ENCODE measurements at places on chromosomes 2 and 18.

- DNase-seq: no peak
Measured at GRCh38 chr2:235382601-235383000, 111.2 kb upstream of the AGAP1 start.

GRCh38 chr18:66993492-66993891 lies 389.6 kb upstream of the CDH19 start:
- no peak for DNase-seq

DNA sequence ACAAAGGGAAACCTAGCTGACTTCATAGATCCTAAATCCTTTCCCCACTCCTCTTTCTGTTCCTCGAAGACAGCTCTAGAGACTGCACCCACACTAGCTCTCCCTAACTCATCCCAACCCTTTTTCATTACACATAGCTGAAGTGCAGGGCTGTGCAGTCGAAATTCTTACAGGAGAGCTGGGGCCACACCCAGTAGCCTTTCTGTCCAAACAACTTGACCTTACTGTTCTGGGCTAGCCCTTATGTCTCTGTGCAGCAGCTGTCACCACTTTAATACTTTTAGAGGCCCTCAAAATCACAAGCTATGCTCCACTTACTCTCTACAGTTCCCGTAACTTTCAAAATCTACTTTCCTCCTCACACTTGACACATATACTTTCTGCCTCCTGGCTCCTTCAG lies 666.1 kb upstream of the PKDCC start:
- DNase-seq: no peak

DNA sequence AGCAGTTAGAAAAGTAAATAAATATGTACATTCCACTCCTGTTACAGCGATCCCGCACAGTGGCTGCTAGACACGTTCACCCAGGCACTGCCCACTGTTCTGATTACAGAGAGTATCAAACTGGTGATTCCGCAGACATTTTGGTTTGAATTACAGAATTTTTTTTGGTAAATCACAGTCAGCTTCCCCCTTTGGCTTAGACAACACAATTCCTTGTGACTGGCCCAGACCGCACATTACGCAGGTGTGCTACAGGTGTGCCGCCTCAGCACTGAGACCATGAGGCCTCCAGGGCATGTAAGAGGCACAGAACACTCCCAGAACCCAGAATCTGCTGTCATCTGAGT lies 112.3 kb downstream of the PXDN start:
- DNase-seq: peak; percentile 52

DNA sequence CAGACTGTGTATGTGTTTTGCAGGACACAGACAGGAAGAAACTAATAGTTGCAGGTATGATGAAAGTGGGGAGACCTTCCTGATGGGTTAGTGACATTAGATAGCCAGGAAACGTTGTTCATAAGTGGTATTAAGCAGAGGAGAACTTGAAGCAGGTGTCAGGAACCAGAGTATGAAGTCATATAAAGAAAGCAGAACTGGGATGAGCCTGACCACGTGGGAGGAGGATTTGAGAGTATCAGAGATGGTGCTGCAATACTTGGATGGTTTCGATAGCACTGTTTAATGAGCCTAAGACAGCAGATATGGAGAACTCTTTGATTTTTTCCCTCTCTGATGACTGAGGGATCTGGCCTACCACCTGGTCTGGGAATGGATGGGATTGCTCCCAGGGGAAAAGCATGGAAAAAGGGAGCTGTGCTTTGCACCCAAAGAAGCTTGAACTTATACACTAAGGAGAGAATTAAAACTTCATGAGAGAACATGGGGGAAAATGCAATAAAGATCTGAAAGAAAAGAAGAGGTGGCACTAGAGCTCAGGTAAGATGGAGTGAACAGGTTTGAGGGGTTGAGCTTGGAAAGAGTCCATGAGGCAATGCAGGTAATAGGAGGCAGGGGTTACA lies 226.0 kb upstream of the LRRTM1 start:
- no peak for DNase-seq

- no peak for DNase-seq
Measured at GRCh38 chr18:75773618-75774017, 346.1 kb upstream of the SMIM21 start.

DNA sequence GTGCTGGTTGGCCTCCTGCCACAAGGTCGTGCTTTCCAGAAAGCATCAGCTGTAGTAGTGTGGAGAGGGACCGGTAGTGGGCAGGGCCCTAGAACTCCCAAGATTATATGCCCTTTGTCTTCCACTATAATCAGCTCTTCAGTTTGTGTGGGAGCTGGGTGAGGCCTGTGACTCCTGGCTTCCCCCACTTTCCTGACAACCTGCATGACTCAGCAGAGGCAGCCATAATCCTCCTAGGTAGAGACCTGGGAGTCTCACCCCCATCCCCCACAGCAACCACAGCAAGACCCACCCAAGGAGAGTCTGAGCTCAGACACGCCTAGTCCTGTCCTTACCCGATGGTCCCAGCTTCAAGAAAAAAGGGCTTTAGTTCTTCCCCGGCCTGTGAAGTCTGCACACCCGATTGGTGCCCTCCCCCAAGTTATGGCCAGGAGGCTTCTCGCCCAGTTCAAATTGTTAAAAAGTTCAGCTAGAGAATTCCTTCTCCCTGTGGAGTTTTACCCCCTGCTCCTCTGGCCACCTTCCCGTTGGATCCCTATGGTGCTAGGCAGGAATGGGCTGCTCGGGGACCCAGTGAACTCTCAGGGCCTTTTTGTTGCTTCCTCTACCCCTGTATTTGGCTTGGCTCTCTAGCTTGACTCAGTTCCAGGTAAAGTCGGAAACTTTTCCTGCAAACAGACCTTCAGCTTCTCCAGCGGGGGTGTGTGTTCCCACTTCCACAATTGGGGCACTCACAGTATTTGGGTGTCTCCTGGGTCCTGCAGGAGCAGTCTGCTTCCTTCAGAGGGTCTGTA lies 57.8 kb upstream of the FAM237A start:
- DNase-seq: no peak

- DNase-seq: no peak
Measured at GRCh38 chr2:98576666-98577312, 31.5 kb downstream of the COA5 start.

DNA sequence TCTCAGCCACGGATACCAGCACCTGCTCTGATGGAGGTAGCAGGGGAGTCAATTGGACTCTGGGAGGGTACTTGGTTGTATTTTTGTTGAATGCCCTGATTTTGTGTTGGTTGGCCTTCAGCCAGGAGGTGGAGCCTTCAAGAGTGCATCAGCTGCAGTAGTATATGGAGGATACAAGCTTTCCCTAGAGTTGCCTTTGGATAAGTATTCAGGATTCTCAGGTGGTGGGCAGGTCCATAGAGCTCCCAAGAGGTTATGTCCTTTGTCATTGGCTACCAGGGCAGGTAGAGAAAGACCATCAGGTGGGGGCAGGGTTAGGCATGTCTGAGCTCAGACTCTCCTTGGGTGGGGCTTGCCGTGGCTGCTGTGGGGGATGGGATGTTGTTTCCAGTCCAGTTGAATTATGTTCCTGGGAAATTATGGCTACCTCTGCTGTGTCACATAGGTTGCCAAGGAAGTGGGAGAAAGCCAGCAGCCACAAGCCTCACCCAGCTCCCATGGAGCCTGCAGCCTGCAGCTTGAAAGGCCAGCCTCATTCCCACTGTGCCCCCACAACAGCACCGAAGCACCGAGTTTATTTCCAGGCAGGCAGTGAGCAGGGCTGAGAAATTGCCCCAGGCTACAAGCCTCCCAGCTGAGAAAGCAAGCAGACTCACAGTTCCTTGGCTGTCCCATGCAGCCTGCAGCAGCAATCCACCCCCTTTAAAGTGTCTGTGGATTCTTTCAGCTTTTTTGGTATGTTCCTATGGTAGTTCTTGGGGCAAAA lies 38.6 kb upstream of the CHST9 start:
- DNase-seq: no peak

DNA sequence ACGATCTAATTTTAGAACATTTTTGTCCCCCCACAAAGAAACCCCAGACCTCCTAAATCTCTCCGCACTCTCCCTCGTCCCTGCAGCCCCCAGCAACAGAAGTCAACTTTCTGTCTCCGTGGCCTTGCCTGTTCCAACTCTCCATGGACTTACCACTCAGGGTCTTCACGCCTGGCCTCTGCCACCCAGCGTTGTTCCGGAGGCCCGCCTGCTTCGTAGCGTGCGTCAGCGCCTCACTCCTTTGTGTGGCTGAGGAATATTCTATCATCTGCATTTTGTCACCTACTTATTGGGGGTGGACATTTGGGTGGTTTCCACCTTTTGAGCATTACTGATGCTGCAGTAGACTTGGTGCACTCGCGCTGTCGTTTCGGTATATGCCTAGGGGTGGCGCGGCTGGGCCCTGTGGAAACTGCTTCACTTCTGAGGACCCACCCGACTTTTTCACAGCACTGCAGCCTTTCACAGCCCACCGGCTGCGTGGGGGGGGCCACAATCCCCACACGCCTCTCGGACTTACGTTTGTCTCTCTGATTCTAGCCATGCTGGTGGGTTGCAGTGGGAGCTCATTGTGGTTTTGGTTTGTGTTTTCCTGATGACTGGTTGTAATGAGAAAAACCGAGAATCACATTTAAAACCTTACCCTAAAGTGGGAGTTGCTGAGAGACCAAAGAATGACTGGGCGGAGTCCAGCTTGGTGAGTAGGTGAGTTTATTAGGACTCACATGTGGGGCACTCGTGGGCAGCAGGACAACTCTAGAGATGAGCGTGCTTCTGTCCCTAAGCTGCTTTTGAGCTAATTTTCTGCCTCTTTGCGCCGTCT lies 1.4 kb upstream of the HSBP1L1 start:
- DNase-seq: no peak

GRCh38 chr2:45329045-45329677 lies 281.9 kb downstream of the SRBD1 start:
- DNase-seq: no peak

DNA sequence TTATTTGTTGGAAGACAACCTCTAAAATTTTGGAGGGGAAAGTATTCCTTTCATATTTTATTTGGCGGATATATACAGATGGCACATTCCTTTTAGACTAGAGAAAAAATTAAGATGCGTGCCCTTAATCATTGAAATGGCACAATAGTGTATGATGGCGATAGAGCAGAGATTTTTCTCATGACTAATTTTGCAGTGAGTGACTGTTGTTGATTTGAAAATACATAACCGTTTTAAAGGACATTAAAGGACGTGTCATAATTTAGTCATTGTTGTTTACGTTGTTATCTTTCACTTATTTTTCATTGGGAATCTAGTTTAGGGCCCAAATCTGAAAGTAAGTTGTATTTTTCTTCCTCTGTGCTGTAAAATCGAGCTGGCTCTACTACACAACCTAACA lies 61.7 kb downstream of the CERS6 start:
- no peak for DNase-seq

GRCh38 chr2:232363784-232364615 lies 14.6 kb upstream of the ALPP start:
- peak; percentile 46 for DNase-seq

- no peak for DNase-seq
Measured at GRCh38 chr2:143877056-143877455, 642.9 kb downstream of the ZEB2 start.

GRCh38 chr2:162196638-162197037 lies 44.6 kb upstream of the GCG start:
- no peak for DNase-seq

- no peak for DNase-seq
Measured at GRCh38 chr2:15686643-15687042, 95.0 kb downstream of the DDX1 start.

- DNase-seq: no peak
Measured at GRCh38 chr18:6741232-6741663, 11.7 kb downstream of the ARHGAP28 start.

DNA sequence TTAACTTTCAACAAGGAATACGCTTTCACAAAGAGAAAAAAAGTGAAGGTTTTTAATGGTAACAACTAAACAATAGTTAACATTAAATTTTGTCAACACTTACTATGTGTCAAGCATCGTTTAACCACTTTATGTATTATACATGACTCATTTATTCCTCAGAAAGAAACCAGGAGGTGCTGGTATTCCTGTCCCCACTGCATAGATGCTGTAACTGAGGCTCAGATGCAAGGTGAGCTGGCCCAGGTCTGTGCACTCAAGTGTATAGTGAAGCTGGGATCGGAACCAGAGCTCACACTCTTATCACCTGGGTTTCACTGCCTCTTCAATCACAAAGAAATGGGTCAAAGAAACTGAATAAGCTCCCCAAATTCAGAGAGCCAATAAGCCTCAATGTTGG lies 16.5 kb downstream of the FBXO15 start:
- no peak for DNase-seq

GRCh38 chr2:98004047-98004446 lies 8.3 kb upstream of the TMEM131 start:
- no peak for DNase-seq

DNA sequence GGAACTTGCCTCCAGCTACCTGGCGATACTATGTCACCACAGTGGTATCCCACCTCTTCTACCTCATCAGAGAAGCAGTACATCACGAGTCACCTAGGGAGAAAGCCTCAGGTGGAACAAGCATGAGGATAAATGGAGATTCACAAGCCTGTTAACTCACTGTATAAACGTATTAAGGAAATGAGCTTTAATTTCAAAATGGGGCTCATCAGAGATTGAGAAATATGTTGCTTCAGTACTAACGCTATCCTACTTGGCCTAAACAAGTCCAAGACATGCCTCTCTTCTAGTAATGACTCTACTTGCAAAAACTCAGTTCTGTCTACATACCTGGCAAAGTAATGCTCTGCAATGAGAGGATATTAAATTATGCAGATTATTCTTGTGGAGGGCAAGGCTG lies 4.3 kb downstream of the SLC39A6 start:
- DNase-seq: no peak

DNA sequence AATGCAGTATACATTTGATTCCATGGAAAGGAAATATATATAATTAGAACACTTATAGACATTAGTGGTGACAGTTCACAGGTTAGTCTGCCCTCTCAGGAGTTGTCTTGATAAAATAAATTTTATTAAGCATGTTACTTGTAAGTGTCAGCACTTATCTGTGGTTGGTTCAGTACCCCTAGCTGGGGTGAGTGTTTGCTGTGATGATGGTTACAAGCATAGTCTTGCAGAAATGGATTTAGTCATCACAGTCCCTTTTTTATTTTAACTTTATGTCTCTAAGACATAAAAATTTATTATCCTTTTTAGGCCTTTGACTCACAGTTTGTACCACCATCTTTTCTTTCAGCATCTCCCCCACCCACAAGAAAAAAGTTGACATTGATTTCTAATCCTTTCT lies 52.1 kb downstream of the NCK2 start:
- no peak for DNase-seq
